ENCODE measurements at places on chromosomes 12 and 14.
A peak's percentile ranks its signal among the peaks of the same experiment; 100 is the strongest.

GRCh38 chr12:57242329-57242690 lies 8.7 kb downstream of the STAC3 start:
- DNase-seq: no peak

DNA sequence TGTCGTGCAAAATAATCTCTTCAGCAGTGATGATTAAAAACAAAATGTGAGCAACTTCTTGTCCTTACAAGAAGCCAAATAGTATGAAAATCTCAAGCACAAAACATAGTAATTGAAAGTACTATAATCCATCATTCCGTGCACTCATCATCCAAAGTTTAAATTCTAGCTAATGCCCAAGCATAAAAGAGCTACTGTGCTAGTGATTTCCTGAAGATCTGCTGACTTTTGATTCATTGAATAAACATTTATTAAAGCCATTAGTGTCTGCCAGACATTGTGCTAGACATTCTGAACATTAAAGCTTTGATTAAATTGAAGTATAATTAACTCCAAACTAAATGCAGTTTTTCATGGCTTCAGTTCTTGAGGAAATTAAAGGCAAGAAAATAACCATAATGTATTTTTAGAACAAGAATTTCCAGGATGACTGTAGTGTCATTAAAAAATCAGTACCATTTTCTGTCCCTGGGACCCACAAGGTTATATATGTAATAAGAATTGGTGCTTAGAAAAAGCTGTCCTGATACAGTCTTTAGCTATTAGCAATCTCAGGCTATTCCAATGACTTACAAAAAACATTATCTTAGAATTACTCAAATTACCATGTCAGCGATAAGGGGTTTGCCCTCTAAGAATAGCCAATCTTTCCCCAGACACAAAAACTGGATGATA lies 71.7 kb downstream of the CMAS start:
- DNase-seq: no peak

DNA sequence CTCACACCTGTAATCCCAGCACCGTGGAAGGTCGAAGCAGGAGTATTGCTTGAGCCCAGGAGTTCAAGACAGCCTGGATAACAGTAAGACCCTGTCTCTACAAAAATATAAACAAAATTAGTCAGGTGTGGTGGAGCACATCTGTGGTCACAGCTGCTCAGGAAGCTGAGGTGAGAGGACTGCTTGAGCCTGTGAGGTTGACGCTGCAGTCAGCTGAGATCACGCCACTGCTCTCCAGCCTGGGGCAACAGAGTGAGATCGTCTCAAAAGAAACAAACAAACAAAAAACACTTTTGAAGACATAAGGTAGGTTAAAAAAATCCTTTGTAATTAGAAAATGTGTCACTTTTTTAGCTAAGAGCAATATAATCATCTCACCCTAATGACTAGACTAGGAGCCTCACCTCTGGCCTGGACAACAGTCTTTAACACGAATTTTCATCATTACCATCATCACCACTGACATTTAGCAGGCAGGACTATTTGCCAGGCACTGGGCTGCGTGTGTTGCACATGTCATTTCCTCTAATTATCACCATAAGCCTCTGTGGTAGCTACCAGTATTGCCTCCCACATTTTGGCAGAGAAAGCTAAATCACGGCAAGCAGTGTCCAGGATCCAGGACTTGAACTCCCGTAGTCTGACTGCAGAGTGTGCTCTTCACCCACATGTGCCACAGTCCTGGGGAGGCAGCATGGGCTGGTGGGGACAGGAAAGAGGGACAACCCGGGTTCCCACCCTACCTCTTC lies 4.6 kb upstream of the SYCP3 start:
- peak; percentile 4 for DNase-seq

DNA sequence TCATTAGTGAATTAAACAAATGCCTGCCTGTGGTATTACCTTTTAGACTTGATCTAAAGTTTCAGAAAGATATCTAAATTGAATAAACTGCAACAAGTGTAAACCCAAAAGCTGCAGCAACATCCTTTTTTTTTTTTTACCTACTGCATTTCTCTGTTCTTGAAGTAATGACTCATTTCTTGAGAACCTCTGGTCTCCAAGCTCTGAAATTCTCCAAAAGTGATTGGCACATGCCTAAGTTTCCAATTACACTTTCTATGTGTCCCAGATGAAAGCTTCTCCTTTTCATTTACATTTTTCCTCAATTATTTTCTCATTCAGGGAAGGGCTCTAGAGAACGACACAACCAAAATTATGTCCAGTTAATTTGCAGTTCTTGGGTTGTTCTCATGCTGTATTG lies 435.2 kb upstream of the DCN start:
- DNase-seq: no peak

- no peak for DNase-seq
These were observed 19.2 kb upstream of the DYNC1H1 start for GRCh38 chr14:101945171-101945570.

Measured in A673 (cell line).